Smooth muscle cell of bladder (primary cell): ENCODE measurements at places on chromosomes 12 and 14. TPM values are rescaled to one million over a fixed set of nuclear protein-coding genes. Genes with fewer than 3 reads are reported as not detected.

ANG gene
- 5.1 and 10.4 TPM in 2 replicates for total RNA-seq

WIF1 gene
- total RNA-seq: not detected in 2 replicates

INF2 gene
- 20.2 and 20.8 TPM in 2 replicates for total RNA-seq

PAX9 gene
- total RNA-seq: 0.09 TPM in 1 of 2 replicates, not detected in the other

FZD10 gene
- under 0.01 TPM in 1 of 2 replicates, not detected in the other for total RNA-seq

PYM1 gene
- total RNA-seq: 34.8 and 39.7 TPM in 2 replicates

DPPA3 gene
- not detected in 2 replicates for total RNA-seq

PTGER2 gene
- 6.6 and 8.4 TPM in 2 replicates for total RNA-seq

CCDC88C gene
- total RNA-seq: 0.28 and 0.85 TPM in 2 replicates

IL26 gene
- not detected in 2 replicates for total RNA-seq

KLRC3 gene
- total RNA-seq: not detected in 2 replicates

GPRC5D gene
- total RNA-seq: not detected in 2 replicates

SLCO1B1 gene
- not detected in 2 replicates for total RNA-seq

KLHL33 gene
- 0.14 and 0.18 TPM in 2 replicates for total RNA-seq

CCNT1 gene
- total RNA-seq: 19.1 and 22.9 TPM in 2 replicates

WNT1 gene
- total RNA-seq: not detected in 2 replicates

MYL6B gene
- total RNA-seq: 94.5 and 122 TPM in 2 replicates

SERPINA3 gene
- 8.0 and 10.5 TPM in 2 replicates for total RNA-seq

KRT6B gene
- 0.14 and 0.18 TPM in 2 replicates for total RNA-seq

LRP1-AS gene
- not detected in 2 replicates for total RNA-seq

RPL10L gene
- not detected in 2 replicates for total RNA-seq

TAS2R46 gene
- 1.3 and 1.8 TPM in 2 replicates for total RNA-seq

PTCSC3 gene
- not detected in 2 replicates for total RNA-seq

CLEC14A gene
- total RNA-seq: 1.1 and 3.6 TPM in 2 replicates

SCN8A gene
- total RNA-seq: 3.0 and 12.7 TPM in 2 replicates

CACNA2D4 gene
- 0.43 and 0.55 TPM in 2 replicates for total RNA-seq

ACSS3 gene
- total RNA-seq: 14.5 and 22.3 TPM in 2 replicates

PLEKHD1 gene
- total RNA-seq: under 0.01 and 0.09 TPM in 2 replicates

C12orf54 gene
- total RNA-seq: not detected in 2 replicates

KERA gene
- total RNA-seq: not detected in 2 replicates

BMP4 gene
- 11.5 and 30.2 TPM in 2 replicates for total RNA-seq

SSTR1 gene
- 3.0 and 5.2 TPM in 2 replicates for total RNA-seq

ALX1 gene
- total RNA-seq: 1.4 and 2.5 TPM in 2 replicates

ANO2 gene
- 0.18 TPM in 1 of 2 replicates, not detected in the other for total RNA-seq

TAS2R20 gene
- total RNA-seq: 2.2 and 2.4 TPM in 2 replicates

ISCA2 gene
- 10.1 and 14.4 TPM in 2 replicates for total RNA-seq

OVCH1 gene
- total RNA-seq: 0.09 and 0.14 TPM in 2 replicates

DDX11 gene
- total RNA-seq: 5.5 and 13.5 TPM in 2 replicates

RBMS2 gene
- 10.2 and 10.5 TPM in 2 replicates for total RNA-seq

A2M gene
- total RNA-seq: 10.8 and 12.1 TPM in 2 replicates

MRPS35 gene
- total RNA-seq: 40.7 and 43.5 TPM in 2 replicates

LRP1 gene
- 258 and 432 TPM in 2 replicates for total RNA-seq

C12orf42 gene
- total RNA-seq: not detected in 2 replicates

GNG2 gene
- 10.8 and 16.8 TPM in 2 replicates for total RNA-seq

OR4E2 gene
- not detected in 2 replicates for total RNA-seq

CDH24 gene
- total RNA-seq: 3.3 and 6.2 TPM in 2 replicates

EXOC3L4 gene
- 0.65 and 1.6 TPM in 2 replicates for total RNA-seq

MYO1A gene
- total RNA-seq: under 0.01 TPM in 1 of 2 replicates, not detected in the other

SLC17A8 gene
- total RNA-seq: not detected in 2 replicates

AICDA gene
- total RNA-seq: not detected in 2 replicates

SALL2 gene
- total RNA-seq: 1.7 and 4.0 TPM in 2 replicates

GLT1D1 gene
- not detected in 2 replicates for total RNA-seq

EPS8 gene
- 87.8 and 93.8 TPM in 2 replicates for total RNA-seq

TSPAN19 gene
- not detected in 2 replicates for total RNA-seq

KRT72 gene
- total RNA-seq: not detected in 2 replicates

FSCB gene
- total RNA-seq: not detected in 2 replicates

OTOGL gene
- 0.09 and 0.14 TPM in 2 replicates for total RNA-seq

CLEC4D gene
- total RNA-seq: not detected in 2 replicates

CCDC63 gene
- total RNA-seq: not detected in 2 replicates
